Activated CD8-positive, alpha-beta memory T cell treated with anti-CD3 and anti-CD28 coated beads for 4 hours (primary cell): ENCODE measurements at places on chromosomes 3 and 15.

DNA sequence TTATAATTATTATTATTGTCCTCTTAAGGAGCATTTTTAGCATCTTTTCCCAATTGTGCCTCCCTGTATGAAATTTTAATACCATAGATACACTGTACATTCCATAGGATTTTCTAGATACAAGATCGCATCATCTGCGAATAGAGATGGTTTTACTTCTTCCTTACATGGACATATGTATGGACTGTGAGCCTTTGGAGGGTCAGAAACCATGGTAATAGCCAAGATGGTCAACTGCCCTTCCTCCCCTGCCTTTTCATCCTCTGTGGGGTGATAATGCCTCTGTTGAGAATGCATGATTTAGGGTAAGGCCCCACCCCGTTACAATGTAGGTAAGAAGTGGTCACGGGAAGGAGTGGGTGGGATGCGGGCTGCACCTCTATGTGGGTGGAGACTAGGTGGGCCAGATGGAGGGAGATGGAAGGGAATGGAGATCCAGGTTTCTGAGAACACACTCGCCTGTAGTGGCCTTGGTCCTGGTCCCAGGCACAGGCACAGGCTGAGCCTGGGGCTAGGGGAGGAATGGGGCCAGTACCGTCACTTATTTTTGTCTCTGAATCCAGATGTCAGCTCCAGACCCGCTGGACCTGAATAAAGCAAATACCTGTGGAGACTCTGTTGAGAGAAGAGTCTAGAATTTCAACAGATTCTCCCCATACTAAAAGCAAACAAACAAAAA is 31.7 kb downstream of the GOLGA6A start:
- no peak for DNase-seq

- DNase-seq: no peak
Measured at GRCh38 chr15:60548101-60548500, 69.2 kb upstream of the ICE2 start.

- DNase-seq: no peak
Measured at GRCh38 chr15:66774001-66774814, 72.2 kb downstream of the SMAD6 start.

DNA sequence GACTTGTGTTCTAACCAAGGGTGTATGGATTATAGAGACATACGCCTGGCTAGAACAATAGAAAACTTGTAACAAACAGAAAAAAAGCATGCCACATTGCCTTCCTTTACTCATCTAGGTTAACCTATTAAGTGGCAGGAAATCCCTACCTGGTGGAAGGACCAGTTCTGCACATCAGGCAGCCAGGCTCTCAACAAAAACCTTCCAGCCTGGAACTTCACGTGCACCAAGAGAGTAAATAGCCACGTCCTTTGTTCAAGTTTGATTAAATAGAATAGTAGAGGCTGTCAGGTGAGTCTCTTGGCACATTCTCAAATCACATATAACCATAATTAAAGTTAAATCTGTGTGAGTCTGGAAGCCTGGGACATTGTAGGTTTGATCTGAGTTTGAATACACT is 85.0 kb upstream of the DPH6 start:
- DNase-seq: no peak
